Esophagus muscularis mucosa (tissue), 4 donors: ENCODE measurements at places on chromosomes 7 and 10.
A peak's percentile ranks its signal among the peaks of the same experiment; 100 is the strongest.

DNA sequence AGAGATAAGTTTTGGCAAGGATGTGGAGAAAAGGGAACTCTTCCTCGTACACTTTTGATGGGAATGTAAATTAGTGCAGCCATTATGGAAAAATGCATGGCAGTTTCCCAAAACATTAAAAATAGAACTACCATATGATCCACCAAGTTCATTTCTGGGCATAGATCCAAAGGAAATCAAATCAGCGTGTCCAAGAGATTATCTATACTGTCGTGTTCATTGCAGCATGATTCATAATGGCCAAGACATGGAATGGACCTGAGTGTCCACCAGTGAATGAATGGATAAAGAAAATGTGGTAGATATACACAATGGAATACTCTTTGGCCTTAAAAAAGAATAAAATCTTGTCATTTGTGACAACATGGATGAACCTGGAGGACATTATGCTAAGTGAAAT lies 70.3 kb upstream of the RSU1 start:
- DNase-seq: no peak

DNA sequence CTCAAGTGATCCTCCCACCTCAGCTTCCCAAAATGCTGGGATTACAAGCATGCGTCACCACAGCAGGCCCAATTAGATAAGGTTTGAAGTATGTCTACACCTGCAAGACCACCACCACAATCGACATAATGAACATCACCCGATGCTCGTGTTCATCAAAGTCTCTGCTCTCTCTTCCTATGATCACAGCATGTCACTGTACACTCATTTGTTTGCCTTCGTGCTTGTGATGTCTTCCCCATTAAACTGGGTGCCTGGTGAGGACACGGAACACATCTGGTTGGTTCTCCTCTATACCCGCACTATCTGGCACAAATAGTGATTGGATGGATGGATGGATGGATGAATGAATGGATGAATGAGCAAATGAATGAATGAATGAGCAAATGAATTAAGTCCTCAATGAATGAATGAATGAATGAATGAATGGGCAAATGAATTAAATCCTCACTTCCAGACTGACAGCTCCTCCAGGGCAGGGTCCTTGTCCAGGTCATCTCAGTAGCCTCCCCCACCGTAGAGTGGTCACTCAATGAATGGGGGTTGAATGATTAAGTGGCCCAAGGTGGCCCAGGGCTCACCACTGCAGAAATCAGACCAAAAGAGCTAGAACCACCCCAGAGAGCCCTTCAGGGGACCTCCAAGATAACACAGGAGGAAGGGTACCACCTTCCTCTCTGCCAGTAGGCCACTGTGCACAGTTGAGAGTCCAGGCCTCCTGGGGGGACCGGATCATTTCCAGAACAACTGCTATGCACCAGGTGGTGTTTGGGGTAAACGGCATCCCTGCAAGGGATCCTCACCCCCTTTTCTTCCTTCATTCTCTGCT lies 101.9 kb upstream of the TNRC18 start:
- DNase-seq: no peak

DNA sequence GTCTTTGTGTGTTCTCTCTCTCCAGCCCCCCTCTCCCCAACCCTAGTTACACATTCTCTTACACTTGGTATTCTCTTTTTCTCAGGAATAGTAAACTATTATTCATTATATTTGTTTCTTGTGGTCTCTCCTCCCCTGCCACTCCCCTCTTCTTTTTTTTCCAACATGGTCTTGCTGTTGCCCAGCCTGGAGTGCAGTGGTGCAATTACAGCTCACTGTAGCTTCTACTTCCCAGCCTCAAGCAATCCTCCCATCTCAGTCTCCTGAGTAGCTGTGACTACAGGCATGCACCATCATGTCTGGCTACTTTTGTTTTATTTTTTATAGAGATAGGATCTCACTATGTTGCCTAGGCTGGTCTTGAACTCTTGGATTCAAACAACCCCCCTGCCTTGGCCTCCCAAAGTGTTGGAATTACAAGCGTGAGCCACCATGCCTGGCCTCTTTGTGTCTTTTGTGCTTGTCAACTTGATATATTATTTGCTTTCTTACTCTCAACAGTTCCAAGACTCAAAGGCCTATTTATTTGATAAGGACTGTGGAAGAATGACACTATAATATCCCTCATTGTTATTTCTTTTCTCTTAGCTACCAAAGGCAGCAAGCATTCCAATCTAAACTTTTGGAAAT lies 66.9 kb downstream of the MLLT10 start:
- DNase-seq: no peak

GRCh38 chr7:17706734-17707133 lies 233.6 kb downstream of the SNX13 start:
- no peak for DNase-seq

- DNase-seq: no peak
Observed at GRCh38 chr7:54326592-54327167, 215.5 kb upstream of the VSTM2A start.

DNA sequence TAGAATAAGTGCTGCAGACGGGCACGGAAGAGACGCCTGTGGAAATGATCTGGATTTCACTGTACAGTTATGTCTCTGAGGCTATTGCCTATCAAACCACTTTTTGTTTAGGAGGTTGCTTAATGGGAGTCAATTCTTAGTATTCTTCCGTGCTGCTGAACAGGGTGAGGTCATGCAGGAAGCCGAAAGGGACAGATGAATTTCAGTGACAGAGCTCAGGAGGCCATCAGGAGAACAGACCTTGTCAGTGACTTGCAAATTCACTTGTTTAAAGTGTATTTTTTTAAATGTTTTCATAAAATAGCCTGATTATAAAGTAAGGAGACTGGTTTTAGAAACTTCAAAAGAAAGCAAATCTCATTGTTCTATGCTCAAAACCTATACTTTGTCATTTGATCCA lies 58.9 kb downstream of the XRCC2 start:
- DNase-seq: no peak

DNA sequence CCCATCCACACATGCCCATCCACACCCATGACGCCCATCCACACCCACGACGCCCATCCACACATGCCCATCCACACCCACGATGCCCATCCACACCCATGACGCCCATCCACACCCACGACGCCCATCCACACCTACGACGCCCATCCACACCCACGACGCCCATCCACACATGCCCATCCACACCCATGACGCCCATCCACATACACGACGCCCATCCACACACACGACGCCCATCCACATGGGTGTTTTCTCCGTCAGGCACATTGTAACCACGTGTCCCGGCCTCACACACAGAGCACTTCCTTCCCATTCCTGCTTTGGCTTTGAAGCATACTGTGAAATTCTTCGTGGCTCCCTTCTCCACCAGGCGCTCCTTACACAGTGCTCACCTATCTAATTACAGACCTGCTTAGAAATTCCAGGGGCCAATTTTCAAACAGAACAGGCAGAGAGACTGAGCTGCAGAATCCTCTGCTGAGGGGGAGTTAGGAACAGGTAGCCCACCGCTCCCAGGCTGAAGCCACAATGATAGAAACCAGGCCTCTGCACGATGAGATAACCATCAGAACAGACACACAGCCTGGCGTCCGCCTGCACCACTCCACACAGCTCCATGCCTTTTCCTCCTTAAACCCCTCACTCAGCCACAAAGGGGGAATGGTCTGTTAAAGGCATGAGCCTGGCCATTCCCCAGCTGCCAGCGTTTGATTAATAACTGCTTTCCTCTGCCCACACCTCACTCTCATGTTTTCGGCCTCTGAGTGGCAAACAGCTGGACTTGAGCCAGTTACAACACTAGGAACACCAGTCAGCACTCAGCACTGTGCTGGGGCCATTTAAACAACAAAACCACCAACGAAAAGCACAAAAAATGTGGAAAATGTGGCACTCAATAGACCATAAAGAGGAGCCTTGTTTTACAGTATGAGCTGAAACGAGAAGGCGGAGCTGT lies 501.6 kb downstream of the PTPRN2 start:
- DNase-seq: no peak

GRCh38 chr10:69831231-69831855 lies 29.6 kb downstream of the COL13A1 start:
- DNase-seq: no peak

GRCh38 chr7:27237735-27238334 lies 4.8 kb upstream of the EVX1 start:
- no peak for DNase-seq

DNA sequence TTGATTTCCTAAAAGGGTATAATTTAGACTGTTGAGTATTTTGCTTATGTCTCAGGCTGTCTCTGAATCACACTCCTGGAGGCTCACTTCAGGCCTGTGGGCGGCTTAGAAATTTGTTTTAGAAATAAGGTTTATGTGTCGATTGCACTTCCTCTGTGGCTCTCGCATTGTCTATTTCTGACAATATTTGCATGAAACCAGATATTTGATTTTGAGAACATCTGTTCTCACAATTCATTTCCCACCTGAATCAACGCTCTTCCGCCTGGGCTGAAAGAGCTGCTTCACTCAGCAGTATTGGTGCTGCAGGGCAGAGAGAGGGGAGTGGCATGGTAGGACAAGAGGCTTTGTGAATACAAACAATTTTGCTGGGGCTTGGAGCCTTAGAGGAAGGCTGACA lies 262.0 kb downstream of the ADRA2A start:
- no peak for DNase-seq

- no peak for DNase-seq
Observed at GRCh38 chr7:142812437-142813215, 41.9 kb downstream of the PRSS2 start.

DNA sequence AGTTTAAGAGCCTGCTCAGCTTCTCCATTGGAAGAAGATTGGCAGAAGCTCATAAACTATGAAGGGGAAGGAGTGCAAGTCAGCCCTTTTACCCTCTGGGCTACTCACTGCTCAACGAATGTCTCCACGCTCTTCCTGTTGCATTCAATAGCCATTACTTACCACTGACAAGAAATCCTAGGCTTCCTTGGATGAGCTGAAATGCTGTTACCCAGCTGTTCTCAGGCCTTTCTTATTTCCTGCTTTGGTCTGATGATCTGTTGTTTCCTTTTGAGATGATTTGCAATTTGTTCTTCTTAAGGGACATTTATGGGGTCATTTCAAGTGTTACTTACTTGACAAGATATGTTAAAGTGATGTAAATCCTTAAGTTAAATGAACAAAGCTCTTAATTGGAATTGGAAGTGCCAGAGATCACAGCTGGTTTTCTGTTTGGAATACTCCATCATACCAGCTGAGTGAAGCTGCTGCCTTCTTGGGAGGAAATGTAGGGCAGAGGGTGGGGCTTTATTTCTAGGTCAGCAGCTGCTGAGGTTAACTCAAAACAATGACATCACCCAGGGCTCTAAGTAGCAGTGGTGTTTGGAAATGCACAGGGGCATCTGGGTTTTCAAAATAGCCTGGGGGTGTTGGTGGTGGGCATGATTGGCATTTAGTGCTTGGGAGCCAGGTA lies 170.0 kb downstream of the PRKCQ start:
- DNase-seq: no peak

GRCh38 chr7:16850614-16851466 lies 30.9 kb downstream of the AGR3 start:
- no peak for DNase-seq

- DNase-seq: no peak
Observed at GRCh38 chr10:31961277-31962074, 32.8 kb upstream of the ARHGAP12 start.

DNA sequence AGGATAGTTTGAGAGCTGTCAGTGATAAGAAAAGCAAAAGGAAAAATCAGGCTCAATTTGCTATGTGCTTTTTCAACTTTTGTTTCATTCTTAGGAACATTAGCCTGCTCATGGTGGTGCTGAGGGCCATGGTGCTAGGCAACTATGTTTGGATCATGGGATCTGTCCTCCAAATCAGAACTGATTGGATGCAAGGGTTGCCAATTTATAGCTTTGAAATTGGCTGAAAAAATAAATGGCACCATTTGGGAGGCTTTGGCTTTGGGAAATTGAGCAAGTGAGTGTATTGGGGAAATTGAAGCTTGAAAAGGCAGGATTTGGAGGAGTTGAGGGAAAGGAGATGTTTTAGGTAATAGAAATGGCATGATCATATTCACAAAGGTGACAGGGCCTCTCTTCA lies 103.8 kb downstream of the CYP26A1 start:
- no peak for DNase-seq

DNA sequence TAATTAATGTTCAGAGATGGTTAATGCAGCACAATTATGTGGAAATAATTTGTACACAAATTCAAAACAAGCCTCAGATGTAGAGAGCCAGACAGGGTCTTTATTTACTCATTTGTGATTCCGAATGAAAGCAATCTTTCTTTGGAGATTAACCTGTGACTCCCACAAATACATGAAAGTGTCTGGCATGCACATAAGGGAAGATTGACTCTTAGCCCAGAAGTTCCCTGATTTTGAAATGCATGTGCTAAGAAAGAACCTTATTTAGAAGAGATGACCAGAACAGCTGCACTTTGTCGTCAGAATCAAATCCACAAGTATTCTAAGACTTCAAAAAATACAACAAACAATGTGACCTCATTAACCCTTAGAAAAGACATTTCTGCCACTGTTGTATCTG lies 45.1 kb downstream of the RNLS start:
- no peak for DNase-seq

- DNase-seq: peak; percentile 83
Observed at GRCh38 chr10:6491841-6492609, 88.1 kb downstream of the PRKCQ start.

- DNase-seq: no peak
Observed at GRCh38 chr10:49498425-49498824, 40.5 kb downstream of the ERCC6 start.

DNA sequence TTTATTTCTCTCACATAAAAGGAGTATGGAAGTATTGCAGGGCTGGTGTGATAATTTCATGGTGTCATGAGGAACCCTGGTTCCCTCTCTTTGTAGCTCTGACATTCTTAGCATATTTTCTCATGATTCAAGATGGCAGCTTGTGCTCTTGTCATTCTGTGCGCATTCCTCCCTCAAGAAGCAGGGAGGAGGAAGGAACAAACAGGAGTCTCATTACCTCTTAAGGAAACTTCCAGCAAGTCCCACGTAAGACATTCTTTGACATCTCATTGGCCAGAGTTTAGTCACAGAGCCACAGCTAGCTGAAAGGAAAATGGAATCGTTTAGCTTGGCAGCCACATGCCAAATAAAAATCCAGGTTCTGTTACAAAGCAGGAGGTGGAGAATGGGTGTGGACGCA lies 546.8 kb downstream of the LRMDA start:
- DNase-seq: no peak

GRCh38 chr10:130109796-130110245 lies 809 bp downstream of the C10orf143 start:
- DNase-seq: no peak

DNA sequence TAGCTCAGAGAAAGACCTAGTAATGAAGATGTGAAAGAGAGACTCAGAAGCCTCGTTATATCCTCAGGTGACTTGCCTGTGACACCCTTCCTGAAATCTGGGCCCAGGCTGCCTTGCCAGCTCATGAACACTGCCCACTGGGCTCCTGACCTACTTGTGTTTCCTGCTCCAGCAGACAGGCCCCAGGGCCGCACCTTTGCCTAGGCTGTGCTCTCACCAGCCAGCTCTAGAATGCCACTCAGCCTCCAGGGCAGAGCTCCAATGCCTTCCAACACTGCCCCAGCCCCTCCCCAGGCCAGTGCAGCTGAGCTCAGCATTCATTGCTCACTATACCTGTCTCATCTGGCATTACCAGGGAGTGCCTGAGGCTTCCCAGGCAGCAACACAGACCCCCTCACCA lies 94.3 kb downstream of the DLG5 start:
- no peak for DNase-seq
